Renal pelvis (tissue), 12 donors: ENCODE measurements at places on chromosomes 2 and 18. TPM values are rescaled to one million over a fixed set of nuclear protein-coding genes. Genes with fewer than 3 reads are reported as not detected.

- no peak for DNase-seq
Measured at GRCh38 chr2:167945660-167946368, 301.6 kb downstream of the STK39 start.

- no peak for DNase-seq
Measured at GRCh38 chr18:59704146-59704545, 6.9 kb upstream of the CCBE1 start.

DNA sequence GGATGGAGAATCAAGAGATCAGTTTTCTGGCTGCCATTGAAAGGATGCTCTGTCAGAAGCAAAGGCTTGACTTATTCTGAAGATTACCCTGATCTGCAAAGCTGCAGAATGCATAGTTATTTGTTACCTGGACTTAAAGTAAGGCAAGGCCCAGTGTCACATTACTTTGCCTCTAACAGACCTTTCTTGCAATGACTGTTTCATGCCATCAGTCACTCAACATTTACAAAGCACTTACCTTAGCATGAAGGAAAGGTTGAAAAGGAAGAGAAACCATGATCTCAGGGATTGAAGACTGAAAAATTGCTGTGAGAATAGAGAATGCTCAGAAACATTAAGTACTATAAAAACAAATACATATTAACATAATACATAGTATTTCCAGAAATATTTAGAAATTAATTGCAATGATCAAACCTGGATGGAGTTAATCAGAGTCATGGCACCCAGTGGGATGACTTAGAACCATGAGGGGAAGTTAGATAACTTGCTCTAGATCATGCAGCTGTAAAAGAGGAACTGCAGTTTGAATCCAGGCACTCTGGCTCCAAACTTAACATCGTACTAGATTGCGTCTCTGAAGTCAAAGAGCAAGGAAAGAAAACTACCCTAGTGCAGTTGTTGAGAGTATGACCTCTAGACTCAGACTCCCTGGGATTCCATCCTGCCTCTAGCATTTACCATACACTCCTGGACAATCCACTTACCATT, 26.5 kb upstream of the FAM117B start:
- DNase-seq = no peak

- DNase-seq = no peak
Measured at GRCh38 chr2:240392948-240393830, 42.3 kb upstream of the GPC1 start.

GRCh38 chr2:121335294-121336290, 50.6 kb upstream of the TFCP2L1 start:
- no peak for DNase-seq

- peak; percentile 76 for DNase-seq
Measured at GRCh38 chr2:30239308-30239985, 8.1 kb downstream of the LBH start.

GRCh38 chr18:24414349-24415003, 12.0 kb upstream of the IMPACT start:
- no peak for DNase-seq

- no peak for DNase-seq
Measured at GRCh38 chr2:19111354-19111753, 247.1 kb downstream of the OSR1 start.

DNA sequence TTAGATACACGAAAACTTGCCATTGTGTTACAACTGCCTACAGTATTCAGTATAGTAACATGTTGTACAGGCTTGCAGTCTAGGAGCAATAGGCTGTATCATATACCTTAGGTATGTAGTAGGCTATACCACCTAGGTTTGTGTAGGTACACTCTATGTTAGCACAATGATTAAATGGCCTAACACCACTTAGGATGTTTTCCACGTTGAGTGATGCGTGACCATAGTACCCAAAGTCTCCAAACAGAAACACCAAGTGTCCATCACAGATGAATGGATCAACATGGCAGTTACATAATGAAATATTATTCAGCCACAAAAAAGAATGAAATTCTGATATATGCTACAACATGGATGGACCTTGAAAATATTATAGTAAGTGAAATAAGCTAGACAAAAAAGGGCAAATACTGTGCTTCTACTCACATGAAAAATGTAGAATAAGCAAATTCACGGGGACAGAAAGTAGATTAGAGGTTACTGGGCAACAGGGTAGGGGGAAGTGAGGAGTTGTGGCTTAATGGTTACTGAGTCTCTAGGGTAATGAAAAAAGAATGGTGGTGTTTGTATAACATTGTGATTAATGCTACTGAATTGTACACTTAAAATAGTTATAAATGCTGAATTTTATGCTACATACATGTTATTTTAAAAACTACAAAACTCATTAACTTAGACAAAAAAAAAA, 62.6 kb downstream of the TMEM131 start:
- DNase-seq = no peak

DNA sequence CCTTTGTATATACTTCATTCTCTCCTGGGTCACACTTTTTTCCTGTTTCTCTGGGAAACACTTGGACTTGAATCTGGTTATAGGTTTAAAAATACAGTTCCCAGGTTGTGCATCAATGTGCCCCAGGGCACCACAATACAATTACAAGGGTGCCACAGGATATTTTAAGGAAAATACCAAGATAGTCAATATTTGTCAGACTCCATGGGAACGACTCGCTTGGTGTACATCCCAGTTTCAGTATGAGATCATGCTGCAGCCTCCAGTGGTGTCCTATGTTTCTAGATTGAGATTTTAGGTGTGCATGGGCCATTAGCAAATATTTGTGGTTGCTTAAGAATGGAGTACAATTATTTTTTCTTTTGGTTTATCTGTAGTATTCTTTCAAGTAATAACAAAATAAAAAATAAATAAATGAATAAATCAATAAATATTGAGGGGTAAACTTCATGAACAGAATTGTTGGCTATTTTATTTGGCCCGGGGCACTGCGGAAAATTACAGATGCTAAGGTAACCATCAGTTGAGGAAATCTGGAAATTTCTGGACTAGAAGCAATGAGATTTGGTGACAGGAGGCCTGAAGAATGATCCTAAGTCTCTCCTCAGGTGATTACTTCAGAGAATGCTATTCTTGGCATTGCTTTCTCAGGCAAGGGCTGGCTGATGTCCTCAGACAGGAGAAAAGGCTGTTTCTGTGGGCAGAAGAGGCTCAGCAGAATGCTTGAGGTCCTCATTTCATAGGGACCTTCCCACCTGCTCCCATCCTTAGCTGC, 649.3 kb upstream of the SOX11 start:
- DNase-seq = no peak

- no peak for DNase-seq
Measured at GRCh38 chr2:96893289-96894150, 23.6 kb upstream of the SEMA4C start.

DNA sequence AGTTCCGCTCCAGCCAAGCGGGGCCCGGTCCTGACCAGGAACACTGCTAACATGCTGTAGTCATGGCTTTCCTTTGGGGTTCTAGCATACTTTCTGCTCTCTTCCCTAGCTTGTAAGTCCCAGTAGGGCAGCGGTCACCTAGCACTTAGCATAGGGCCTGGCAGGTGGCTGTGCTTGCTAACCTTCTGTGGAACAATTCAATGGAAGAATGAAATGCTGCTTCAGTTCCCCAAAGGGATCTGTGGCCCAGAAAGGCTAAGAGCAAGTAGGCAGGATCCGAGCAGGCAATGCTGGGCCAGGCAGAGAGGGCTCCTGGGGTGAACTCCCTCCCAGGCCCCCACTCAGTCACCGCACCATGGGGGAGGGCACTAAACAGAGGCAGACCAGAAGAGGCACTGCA, 266.8 kb downstream of the CELF4 start:
- DNase-seq = no peak

DNA sequence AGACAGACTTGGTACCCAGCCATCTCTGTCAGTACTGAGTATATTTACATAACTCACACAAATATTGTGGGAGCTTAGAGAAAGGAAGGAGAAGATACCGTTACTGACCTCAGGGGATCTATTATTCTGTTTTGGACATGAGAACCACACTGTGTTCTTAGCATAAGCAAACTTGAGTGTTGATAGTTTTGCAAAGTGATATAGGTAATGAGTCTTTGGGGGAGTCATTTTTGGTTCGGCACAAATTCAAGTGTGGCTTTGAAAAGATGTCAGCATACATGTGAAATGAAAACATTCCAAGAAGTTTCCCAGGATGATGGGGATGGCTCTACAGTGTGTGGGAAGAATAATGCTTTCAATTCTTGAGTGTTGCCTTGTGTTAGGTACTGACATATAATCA, 24.1 kb downstream of the SMARCAL1 start:
- DNase-seq = no peak

DNA sequence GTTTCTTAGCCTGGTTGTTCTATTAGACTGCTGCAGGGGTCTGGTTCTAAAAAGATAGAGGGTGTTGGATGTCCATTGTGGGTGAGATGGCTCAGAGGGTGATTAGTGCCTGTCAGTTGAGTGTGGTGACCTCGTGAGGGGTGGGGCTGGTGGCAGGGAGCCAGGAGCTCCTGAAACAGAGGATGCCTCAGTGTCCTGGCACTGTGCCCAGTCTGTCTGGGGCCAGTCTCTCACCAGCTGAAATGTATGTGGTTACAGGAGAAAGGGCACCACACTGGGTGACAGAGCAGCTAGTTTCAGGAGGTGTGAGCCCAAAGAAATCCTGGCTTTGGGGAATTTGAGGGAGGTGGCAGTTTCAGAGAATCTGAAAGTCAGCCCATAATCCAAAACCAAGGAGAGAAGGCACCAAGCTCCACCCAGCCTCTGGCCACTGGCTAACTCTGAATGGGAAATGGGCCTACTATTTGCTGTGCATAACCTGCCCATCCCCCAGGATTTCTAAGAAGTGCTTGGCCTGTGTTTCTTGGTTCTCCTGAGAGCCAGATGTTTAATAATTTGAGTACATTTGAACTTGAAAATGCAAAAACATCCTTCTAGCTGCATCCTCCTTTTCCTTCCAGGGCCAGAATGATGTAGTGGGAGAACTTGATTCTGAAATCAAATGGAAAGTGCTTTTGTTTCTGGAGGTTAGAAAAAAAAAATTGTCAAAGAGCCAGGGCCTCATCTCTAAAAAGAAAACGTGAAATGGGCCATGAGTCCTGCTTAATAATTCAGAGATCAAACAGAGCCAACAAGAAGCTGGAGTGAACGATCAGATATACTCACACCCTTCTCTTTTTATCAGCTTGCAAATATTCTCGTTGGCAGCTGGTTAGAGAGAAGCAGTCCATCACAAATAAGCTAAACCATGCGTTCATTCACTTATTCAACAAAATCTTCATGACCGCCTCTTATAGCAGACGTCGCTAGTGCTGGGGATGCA, 92.3 kb downstream of the B3GNT2 start:
- peak; percentile 68 for DNase-seq

DNA sequence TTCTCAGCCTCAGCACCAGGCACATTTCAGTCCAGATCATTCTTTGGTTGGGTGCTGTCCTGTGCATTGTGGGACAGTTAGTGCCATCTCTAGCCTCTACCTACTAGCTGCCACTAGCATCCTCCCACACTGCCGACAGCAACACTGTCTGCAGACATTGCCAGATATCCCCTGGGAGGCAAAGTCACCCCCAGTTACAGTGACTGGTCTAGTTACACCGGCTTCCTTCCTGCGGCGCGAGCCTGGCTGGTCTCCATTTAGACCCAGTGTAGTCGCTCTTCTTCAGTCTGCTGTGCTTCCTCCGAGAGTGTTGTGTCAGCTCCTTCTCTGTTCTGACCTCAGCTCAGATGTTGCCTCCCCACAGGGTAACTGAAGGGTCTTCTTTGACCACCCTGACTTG, 283.1 kb downstream of the PHLPP1 start:
- DNase-seq = no peak

DNA sequence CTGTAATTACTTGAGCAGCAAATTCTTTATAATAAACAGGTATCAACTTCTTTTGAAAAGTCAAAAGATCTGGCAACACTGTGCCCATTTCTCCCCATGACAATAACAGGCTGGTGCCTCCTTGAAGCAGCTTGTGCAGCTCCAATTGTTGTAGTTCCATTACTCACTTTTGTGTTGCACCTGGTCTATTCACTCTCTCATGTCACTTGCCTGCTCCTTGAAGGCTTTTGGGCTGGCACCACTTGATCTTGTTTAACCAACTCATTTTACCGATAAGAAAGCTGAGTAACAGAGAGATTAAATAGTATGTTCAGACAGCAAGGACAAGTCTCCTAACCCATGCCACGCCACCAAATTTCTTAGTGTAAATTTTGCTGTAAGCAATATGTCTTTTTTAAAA, 314.5 kb downstream of the OSR1 start:
- DNase-seq = no peak

Gene DPP10
- 10.2 TPM for polyA plus RNA-seq

Gene C1QL2
- polyA plus RNA-seq = not detected

Gene RTP5
- polyA plus RNA-seq = 0.09 TPM

Gene KIF1A
- 12.3 TPM for polyA plus RNA-seq
